Fibroblast of lung (primary cell): ENCODE measurements at places on chromosomes 12 and 14. TPM values are rescaled to one million over a fixed set of nuclear protein-coding genes. Genes with fewer than 3 reads are reported as not detected.

MAPKAPK5 gene
- total RNA-seq: 19.5 and 26.8 TPM in 2 replicates

ADGRD1 gene
- total RNA-seq: 7.3 and 13.4 TPM in 2 replicates

SMCO2 gene
- total RNA-seq: 0.26 TPM in 1 of 2 replicates, not detected in the other

ZDHHC22 gene
- not detected in 2 replicates for total RNA-seq

HAL gene
- total RNA-seq: 0.17 TPM in 1 of 2 replicates, not detected in the other

RASAL1 gene
- total RNA-seq: not detected in 2 replicates

TMEM119 gene
- 132 and 358 TPM in 2 replicates for total RNA-seq

CREBL2 gene
- 46.7 and 59.5 TPM in 2 replicates for total RNA-seq

USP44 gene
- total RNA-seq: 27.2 and 27.4 TPM in 2 replicates

SOAT2 gene
- under 0.01 TPM in 1 of 2 replicates, not detected in the other for total RNA-seq

OVCH1 gene
- 0.51 and 1.2 TPM in 2 replicates for total RNA-seq

CLEC2A gene
- total RNA-seq: not detected in 2 replicates

C12orf43 gene
- total RNA-seq: 11.4 and 15.2 TPM in 2 replicates

KCNJ8 gene
- 7.4 and 13.2 TPM in 2 replicates for total RNA-seq

ALX1 gene
- not detected in 2 replicates for total RNA-seq

DNA sequence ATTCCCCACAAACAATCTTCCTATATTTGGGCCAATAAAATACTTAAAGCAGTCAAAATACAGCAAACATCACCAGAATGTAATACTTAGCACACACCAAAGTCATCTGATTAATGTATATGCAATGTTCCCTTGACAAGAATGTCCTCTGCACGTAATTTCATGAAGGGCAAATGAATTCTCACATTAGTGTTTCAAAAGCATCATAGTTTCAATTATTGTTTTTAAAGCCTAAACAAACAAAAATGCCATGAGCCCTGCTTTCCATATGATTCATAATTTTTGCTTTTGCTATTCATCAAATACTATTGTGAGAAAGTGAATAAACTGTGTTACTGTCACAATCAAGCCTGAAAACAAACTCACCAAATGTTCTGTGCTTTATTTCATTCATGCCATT is 156.0 kb downstream of the EPS8 start:
- DNase-seq: no peak

- DNase-seq: no peak
Measured at GRCh38 chr14:22713631-22713950, 52.9 kb upstream of the OXA1L start.

DNA sequence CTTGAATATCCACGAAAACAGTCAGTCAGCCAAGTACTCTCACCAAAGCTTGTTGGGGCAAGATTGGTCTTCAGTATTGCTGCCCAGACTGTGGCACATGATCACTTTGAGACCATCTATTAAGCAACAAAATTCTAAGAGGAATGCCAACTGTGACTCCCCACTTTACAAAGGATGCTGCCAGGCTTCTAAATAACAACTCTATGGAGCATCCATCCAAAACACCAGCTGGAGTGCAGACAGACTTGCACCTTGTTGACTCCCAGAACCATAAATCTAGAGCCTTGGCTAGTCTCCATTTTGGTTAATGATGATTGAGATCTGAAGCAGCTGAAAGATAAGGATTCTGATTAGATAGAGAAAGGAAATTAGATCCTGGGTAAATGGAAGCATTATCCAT is 132.8 kb downstream of the DIO2 start:
- no peak for DNase-seq

- no peak for DNase-seq
Measured at GRCh38 chr12:109535863-109536250, 37.4 kb downstream of the MMAB start.

DNA sequence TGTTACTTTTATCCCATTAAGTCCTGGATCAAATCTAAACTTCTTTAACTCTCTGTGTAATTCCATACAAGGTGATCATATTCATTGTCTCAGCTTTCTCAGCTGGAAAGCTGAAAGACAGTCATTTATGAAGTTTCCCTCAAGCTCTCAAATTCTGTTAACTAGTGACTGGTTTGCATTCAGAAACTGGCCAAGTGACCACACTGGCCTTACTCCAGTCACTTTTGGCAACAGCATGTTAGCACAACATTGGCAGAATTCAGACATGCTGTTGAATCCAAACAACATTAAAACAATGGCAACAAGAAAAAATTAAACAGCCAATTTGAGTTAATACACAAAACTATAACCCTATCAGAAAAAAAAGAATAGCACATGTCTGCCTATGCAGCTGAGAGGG is 343.3 kb downstream of the MDGA2 start:
- no peak for DNase-seq

- DNase-seq: peak; percentile 25
Measured at GRCh38 chr14:39230416-39231035, 3.2 kb upstream of the MIA2 start.

GRCh38 chr14:61694830-61695694 is at the start of gene HIF1A:
Gene HIF1A (plus strand): TSS chr14:61695513. CDS start chr14:61695805, 292 bp downstream.
- DNase-seq: peak; percentile 99

- peak; percentile 22 for DNase-seq
Measured at GRCh38 chr12:110582276-110583136, 612 bp downstream of the PPTC7 start.

- DNase-seq: no peak
Measured at GRCh38 chr12:97960225-97960624, 497.6 kb downstream of the RMST start.

GRCh38 chr12:46365951-46366379 is 6.6 kb downstream of the SLC38A2 start:
- peak; percentile 51 for DNase-seq

DNA sequence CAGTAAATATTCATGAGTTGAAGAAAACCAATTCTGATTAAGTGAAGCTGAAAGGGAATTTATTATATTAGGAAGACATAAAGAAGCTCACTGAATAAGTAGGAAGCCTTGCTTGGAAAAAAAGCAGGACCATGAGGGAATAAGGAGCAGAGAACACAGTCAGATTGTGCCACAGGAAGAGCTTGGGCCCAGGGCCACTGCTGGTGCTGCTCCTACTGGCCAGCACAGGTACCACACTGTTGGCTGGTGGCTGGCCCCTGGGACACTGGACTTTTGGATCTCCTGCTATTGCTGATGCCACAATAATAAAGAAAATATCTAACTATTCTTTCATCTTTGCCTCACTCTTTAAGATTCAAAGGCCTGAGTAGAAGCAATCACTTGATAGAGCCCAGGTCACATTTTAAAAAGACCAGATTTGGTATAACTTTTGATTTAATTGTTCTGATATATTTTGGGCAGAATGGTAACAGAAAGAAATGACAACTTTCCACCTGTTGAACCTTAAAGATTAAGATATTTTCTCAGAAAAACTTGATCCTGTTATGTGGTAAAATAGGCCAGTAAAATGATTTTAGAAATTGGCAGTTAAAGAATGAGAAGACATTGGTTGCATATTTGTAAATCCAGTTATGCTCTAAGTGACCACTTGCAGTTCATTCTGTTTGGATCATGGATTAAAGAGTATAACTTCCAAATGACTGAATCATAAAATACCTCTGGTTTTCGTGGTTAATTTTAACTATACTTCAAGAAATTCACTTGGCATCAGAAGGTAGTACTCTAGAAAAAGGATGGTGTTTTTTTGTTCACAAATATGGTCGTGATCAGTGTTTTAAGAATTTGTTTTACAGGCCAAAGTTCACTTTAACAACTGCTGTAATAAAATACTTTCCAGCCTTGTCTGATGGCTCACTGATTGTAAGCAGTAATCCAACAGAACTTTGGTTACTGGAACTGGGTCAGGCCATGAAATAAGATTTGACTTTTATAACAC is 68.3 kb downstream of the DERA start:
- peak; percentile 97 for DNase-seq

DNA sequence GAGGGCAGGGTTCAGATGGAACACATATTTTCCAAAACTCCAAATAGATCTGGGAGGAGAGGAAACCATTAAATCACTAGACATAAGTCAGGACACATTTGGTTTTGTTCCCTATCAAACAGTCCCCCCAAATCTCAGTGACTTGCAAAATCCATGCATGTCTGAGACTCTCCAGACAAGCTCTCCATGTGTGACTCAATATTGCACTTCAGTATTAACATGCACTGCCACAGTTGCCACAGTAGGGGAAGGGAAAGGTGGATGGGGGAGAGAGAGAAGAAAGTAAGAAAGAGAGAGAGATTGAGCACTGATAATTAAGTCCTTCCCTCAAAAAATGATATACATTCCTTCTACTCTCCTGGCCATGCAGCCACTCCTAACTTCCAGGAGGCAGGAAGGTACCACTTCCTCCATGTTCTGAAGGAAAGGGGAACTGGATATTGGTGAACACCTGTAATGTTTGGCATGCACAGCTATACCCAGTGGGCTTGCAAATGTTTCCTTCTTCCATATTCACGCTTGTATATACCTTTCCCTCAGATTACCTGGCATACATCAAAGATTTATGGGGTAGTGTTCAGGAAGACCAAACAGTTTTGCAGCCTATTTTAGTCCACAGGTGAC is 310.0 kb downstream of the ZFP36L1 start:
- DNase-seq: no peak

GRCh38 chr12:68739891-68740290 is 6.1 kb upstream of the SLC35E3 start:
- no peak for DNase-seq

GRCh38 chr12:105581420-105581819 is 250.9 kb downstream of the C12orf75 start:
- no peak for DNase-seq

DNA sequence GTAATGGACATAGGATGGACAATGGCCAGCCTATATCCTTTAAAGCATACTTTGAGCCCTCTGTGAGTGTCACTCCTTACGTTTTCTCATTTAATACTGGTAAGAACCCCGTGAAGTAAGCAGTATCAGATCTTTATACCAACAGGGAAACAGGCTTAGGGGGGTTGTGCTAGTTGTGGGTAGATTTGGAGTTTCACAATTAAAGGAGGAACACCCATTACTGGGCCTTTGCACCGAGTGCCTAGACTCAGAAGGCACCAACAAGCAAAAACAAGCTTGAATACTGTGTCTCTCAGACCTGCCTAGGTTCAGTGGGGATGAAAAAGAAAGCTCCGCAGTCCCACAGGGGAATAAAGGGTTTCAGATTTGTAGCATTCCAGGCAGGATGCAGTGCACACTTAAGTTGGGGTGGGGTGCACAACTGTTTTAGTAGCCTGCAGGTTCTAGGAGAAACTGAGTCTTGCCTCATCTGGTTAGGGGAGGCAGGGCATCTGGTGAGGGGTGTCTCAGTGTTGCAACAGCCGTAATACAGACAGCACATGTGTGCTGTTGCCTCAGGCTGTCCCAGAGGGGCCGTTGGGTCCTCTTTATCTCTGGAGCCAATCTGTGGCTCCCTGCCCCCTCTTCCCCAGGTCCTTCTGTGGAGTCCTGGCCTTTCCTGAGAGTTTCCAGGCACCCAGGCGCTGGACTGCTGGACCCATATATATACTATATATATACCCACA is 51.2 kb downstream of the IRAK3 start:
- DNase-seq: no peak

- no peak for DNase-seq
Measured at GRCh38 chr12:3468836-3469235, 22.2 kb upstream of the PRMT8 start.

DNA sequence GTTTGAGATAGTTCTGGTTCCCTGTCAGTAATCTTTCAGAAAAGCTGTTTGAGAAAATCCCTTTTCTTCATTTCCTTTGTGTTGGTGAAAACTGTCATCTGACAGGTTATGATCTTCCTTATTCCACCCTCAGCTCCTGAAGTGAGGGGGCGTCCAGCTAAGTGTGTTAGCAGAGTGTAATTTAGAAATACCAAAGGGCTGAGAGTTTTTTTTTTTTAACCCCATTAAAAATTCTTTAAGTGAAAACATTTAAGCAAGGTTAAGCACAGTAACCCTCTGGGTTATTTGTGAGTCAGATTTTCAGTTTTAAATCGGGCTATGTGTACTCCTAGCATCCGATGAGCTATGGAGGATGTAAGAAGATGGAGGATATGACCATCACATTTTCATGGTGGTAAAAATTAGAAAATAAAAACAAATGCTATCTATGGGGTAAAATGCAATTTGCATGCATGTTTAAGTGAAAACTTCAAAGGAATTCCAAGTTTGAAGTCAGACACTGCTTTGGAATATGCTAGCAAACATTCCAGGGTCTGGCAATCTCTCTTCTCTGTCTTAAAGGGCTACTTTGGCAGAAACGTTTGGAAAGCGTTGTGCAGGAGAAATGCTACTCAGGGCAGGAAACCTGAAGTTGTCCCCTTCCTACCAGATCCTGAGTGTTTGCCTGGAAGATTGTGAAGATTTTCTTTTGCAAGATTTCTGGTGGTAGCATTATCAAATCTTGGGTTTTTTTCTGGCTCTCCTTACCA is 197.0 kb upstream of the PRICKLE1 start:
- peak; percentile 69 for DNase-seq

- no peak for DNase-seq
Measured at GRCh38 chr12:108302016-108302402, 37.1 kb downstream of the CMKLR1 start.

GRCh38 chr14:93103392-93104080 is 12.2 kb downstream of the ITPK1 start:
- peak; percentile 20 for DNase-seq

DNA sequence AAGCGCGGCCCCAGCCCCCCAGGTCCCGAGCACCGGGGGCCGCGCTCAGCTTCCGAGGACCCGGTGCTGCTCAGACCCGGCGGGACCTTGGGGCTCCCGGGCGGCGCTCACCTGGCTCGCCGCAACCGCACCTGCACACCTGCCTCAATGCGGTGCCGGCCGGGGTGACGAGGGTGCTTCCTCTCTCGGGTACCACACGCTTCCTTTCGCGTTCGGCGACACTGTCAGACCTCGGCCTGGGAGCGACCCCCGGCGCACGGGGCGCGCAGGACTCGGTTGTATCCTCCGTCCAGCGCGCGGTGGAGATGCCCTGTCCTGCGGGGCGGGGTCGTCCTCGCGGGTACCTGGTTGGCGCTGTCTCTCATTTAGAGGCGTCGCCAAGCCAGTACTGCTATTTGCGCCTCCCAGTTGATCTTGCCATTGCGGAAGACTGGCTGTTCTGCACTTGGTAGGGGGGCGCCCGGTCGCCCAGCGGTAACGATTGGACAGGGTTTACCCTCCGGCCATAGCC is 718 bp downstream of the PACS2 start:
- peak; percentile 33 for DNase-seq

- DNase-seq: no peak
Measured at GRCh38 chr12:109729371-109729781, 15.8 kb downstream of the FAM222A start.

DNA sequence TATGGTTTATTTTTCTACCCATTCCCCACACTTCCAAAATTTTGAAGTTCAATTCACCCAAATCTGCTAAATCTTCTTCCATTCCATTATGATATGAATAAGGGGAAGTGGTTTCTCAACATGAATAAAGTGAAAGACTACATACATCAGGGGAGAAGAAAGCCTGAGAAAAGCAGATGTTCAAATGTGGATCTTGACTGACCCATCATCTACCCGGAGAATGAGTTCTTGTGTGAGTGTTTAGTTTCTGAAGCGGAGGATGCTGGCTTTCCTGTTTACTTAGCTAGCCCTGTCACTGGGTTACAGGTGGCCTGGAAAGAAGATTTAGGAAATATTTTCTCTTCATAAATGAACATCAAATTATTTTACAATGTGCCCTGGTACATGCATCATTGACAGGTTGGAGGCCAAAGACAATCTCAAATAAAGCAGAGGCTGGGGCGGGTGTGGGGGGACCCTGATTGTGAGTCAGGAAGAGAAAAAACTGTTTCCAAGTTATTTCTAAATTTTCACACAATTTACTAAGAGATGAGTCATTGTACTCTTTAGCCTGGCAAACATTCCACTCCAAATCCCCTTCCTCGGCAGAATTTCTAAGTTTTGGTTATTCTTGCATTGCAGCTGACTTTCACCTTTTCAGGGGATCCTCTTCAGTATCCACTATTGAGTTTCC is 135.6 kb downstream of the SLC25A21 start:
- peak; percentile 53 for DNase-seq

- DNase-seq: no peak
Measured at GRCh38 chr12:118582863-118583262, 206.5 kb downstream of the SUDS3 start.

- peak; percentile 64 for DNase-seq
Measured at GRCh38 chr12:53097564-53098353, at the start of gene IGFBP6. Gene IGFBP6 (plus strand): TSS chr12:53097667. CDS start chr12:53097718, 51 bp downstream.
